Stimulated activated CD8-positive, alpha-beta memory T cell treated with anti-CD3 and anti-CD28 coated beads, Interleukin-7, amount 100 ng/mL, for 1 hour (primary cell): ENCODE measurements at places on chromosomes 2 and 18.

DNA sequence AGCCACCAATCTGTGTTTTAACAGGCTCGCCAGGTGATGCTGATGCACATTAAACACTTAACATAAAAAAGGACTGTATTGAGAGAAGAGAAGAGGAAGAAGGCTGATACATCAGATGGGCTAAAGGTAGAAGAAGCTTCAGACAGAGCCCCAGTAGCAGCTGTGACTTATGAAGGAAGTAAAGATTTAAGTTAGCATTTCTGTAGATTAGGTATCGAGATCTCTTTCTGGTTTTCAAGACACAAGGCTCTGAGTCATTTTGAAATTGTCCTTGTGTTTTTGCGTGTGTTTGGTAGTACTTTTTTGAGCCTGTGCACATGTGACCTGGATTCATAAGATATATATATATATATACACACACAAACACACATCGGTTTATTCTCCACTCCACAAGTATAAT is 40.6 kb upstream of the GCFC2 start:
- DNase-seq, result no peak

- no peak for DNase-seq
Measured at GRCh38 chr2:156892467-156893281, 364.8 kb upstream of the GALNT5 start.

GRCh38 chr2:57558312-57558711 is 488.3 kb upstream of the VRK2 start:
- DNase-seq, result no peak

GRCh38 chr2:10774394-10774793 is 38.2 kb downstream of the PDIA6 start:
- DNase-seq, result no peak

- DNase-seq, result no peak
Measured at GRCh38 chr2:2306878-2307277, 24.2 kb downstream of the MYT1L start.

DNA sequence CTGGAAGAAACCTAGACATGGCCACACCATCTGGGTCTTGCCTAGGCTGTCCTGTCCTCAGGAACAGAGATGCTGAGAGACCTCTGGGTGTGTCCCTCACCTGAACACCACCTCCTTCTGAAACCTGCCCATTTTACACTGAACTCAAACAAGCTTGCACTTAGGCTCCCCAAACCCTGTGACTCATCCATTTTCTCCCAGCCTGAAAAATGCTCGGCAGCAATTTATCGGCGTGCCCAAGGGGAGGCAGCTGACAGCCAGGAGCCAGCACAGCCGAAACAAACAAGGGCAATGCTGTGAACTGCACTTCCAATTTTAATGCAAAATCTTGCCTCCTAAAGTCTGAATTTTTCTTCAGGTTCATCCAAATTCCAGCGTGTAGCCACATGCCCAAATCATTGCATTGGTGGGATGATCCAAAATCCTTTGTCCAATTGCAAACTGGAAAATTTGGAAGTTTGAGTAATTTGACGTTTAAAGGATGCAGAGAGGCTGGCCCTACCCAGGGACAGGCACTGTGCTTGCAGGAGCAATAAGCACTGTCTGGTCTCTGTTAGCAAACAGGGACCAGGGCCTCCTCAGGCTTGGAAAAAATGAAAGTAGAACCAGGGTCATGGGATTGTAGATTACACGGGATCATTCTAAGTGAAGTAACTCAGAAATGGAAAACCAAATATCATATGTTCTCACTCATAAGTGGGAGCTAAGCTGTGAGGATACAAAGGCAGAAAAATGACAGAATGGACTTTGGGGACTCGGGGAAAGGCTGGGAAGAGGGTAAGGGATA is 67.7 kb downstream of the GALNT14 start:
- DNase-seq, result no peak

DNA sequence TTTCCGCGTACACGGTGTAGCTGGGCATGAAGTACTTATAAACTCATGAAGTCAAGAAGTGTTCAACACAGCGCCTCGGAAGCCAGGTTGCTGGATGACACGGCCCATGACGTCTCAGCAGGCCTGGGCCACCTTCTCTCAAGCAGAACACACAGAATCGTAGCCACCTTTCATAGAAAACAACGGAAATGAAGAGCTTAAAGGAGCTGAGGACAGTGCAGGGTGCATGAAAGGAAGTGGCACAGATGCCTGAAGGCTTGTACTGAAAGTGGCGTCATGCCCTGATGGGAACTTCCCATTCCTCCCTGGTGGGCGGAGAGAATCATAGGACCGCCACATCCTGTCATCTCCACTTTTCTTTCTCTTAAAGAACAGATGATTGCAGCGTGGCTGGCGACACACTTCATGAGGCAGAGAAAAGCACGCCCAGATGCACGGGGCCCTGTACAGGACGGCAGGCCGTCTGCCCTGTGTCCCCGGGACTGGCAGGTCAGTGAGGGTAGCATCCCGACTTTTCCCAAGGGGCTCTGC is 31.1 kb downstream of the HDAC4 start:
- peak; percentile 14 for DNase-seq

DNA sequence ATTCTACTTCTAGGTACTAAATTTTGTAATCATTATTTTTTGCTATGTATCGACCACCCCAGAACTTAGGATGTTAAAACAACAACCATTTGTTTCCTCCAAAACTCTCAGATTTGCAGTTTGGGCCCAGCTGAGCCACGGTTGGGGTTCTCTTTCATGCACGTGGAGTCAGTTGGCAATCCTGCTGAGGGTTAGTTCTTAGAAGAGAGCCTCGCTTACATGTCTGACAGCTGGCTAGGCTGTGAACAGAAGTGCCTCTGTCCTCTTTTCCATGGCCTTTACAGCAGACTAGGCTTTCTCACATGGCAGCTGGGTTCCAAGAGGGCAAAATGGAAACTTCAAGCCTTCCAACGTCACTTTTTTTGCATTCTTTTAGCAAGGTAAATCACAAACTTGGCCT is 9.3 kb upstream of the RGPD4 start:
- no peak for DNase-seq

GRCh38 chr2:150088538-150088937 is 398.9 kb downstream of the RND3 start:
- DNase-seq, result no peak

DNA sequence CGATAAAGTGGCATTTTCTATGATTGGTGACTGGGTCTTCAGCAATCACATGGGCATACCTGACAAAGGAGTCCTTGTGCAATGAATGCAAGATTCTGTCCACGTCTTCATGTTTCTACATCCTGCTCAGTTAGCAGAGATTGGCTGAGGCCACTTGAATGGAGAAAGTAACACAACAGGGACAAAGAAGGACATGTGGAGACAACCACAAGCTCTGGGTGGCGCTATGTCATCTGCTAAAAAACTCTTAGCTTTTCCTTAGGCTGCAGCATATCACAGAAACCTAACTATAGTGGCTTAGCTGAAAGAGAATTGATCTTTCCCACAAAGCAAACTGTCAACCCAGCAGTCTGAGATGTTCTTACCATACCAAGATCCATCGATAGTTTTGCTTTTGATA is 1109.7 kb downstream of the SOCS6 start:
- no peak for DNase-seq

- no peak for DNase-seq
Measured at GRCh38 chr2:24048769-24049484, 614 bp upstream of the FKBP1B start.

- no peak for DNase-seq
Measured at GRCh38 chr2:227020416-227020815, 143.6 kb downstream of the COL4A4 start.
